Prostate gland (tissue), 2 donors: ENCODE measurements at places on chromosomes 11 and 22.

GRCh38 chr11:17721242-17721999 lies 2.0 kb downstream of the MYOD1 start:
- no peak for DNase-seq

DNA sequence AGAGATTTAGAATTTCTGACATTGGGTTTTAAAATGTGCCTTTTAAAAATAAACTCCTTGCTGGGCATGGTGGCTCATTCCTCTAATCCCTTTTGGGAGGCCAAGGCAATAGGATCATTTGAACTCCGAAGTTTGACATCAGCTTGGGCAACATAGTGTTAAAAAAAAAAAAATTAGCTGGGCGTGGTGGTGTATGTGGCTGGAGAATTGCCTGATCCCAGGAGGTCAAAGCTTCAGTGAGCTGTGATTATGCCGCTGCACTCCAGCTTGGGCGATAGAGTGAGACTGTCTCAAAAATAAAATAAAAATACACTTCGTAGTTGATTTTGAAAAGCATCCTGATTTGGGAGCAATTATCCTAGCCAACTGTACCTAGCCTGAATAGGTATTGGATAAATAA lies 3.4 kb upstream of the APLP2 start:
- DNase-seq: no peak

DNA sequence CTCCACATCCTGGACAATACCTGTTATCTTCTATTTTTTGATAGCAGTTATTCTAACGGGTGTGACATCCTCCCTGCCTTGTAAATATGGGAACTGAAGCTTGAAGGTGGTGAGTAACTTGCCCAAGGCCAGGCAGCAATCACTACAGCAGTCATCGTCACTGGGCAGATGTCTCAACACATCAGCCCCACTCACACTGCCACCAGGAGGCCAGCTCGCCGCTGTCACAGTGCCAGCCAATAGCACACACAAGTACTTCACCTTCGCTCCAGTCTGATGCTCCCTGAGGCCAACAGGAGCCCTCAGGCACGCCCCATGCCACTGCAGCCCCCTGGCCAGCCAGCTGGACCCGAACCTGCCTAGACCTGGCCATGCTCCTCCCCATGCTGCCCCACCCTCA lies 4.9 kb upstream of the TTLL1 start:
- no peak for DNase-seq

DNA sequence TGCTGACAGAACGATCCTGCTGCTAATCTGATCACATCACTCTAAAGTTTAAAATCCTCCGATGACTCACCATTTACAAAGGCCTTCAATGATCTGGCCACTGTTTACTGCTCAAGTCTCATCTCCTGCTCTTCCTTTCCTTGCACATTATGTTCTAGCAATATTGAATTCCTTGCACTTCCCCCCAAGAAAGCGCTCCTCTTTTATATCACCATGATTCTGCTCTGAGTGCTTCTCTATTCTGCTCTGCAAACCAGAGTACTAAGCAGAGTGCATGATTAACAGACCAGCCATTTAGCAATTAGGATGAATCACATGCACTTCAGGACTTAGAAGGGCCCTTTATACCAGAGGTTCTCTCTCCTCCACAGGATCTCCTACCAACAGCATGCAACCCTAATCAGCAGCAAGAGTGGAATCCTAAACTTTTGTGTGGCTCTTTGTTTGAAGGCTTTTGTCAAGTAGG lies 1122.8 kb upstream of the CCDC90B start:
- DNase-seq: no peak

DNA sequence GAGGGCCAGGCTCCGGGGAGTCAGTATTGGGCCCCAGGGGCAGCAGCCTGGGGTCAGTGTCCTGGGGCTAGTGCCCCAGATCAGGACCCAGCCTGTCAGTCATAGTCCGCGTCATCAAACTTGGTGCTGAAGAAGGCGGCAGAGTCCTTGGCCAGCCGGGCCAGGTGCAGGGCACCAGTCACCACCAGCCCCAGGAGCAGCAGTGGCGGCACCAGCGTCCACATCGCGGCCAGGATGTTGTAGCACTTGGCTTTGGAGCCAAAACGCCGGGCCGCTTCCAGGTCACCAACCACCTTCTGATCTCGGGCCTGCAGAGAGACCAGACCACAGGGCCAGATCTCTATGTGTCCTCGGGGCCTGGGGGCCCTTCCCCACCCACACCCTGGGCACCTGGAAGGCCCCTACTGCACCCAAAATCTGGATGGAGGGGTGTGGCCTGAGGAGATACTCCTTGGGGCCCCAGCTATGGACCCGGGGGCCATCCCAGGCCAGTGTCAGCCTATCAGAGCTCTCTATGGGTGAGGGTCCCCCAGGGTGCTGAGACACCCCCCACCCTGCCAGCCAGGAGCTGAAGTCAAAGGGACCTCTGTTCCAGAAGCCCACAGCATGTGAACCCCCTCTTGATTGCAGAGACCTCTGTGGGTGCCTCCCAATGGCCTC lies 790 bp downstream of the IFITM5 start:
- DNase-seq: no peak

DNA sequence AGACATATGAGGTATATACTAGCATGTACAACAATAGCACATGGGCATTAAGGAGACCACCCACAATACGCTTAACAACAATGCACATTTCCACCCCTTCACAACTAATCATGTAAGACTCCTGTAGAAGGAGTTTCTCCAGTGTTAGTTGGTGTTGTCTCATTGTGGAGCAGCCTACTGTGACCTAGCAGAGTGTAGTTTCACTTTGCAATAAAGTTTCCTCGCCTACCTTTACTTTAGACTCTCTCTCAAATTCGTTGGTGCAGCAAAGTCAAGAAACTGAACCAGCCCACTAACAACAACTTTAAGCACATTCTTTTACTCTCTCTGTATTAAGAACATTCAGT lies 863.6 kb downstream of the FAM181B start:
- DNase-seq: no peak

GRCh38 chr11:27626938-27627586 lies 73.2 kb downstream of the BDNF start:
- no peak for DNase-seq

DNA sequence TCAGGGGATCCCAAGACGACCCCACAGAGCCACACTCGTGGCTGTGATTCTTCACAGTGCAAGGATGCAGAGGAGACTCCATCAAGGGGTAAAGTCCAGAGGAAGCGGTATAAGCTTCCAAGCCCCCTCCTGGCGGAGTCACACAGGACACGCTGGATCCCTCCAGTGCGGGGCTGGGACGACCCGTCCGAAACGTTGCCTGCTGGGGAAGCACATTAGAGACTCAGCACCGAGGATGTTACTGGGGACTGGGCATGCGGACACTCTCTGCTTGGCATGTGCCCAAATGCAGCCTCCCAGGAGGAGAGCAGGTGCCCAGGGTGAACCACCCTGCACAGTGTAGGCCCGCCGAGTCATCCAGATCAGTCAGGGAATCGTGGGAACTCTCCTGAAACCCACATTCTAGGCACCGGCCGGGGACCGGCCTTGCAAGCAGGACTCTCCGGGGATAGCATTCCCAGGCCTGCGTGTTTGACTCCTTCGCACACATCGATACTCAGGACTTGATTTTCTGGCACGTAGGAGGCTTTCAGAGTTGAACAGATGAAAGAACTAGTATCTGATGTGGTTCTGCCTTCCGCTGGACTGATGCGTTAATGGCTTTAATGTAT lies 229.8 kb downstream of the TBC1D22A start:
- no peak for DNase-seq

- no peak for DNase-seq
Observed at GRCh38 chr11:126082251-126083109, 19.8 kb upstream of the CDON start.

DNA sequence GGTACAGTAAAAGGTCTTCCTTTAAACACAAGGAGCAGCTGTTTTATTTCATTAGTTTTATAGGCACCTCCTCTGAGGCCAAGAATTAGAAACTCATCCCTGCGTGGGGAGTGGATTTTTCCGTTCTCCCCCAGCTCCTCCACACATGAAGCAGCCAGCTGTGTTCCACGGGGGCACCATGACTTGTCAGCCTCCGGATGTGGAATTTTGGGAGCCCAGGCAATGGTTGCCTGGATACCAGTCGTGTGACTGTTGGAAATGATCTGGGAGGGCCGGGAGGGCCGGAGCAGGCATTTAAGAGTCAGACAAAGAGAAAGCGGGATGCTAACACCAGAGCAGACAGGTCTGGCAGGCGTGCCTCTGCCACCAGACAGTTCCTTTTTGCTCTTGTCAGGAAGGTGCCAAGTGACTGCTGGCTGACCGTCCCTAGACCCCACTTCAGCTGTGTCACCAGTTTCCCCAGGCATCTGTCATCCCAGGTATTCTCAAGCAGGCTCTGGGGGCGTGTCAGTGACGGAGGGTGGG lies 15.9 kb upstream of the CDC42EP2 start:
- no peak for DNase-seq

DNA sequence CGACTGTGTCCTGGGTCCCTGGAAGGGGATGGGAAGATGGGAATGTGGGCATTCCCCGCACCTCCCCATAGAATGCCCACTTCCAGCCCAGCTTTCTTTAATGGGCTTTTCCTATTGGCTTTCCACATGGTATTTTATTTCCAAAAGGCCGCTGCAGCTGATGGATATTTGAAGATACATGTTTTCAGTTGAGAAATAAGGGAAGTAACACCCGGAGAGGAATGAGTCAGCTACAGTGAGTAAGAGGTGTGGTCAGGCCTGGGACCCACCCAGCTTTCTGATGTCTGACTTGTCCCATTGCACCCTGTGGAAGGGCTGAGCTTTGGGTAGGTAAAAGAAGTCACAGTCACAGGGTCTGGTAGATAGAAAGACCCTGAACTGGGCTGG lies 476.9 kb downstream of the MIAT start:
- no peak for DNase-seq

DNA sequence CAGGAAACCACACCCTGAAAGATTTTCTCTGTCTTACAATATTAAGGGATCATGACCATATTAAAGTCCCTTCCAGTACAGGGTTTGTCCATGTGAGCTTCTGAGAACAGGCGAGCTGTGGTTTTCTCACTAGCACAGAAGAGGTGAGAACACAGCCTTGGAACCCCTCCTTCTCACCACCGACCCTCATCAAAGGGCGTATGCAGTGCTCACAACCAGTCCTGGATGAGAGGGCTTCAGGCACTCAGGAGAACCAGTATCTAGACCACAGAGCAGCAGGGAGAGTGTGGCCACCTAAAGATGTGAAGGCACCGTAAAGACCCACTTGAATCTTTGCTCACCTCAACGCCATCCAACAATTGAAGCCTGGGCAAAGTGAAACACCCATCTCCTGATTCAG lies 397.0 kb downstream of the ETS1 start:
- no peak for DNase-seq

DNA sequence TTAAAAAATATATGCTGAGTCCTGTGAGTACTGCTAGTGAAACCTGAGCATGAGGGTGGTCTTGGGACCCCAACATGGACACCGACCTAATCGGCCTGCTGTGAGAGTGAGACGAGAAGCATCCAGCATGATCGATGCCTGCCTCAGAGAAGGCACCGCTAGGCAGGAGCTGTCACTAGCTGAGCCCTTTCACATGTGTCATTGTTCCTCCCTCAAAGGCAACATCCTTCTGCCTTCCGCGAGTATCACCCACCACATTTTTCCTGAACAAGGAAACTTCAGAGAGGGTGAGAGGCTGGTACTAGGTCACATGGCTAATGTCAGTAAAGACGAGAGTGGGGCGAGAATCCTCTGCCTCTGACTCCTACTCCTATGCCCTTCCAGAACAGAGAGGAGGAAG lies 35.6 kb downstream of the AP1B1 start:
- DNase-seq: no peak

- no peak for DNase-seq
Observed at GRCh38 chr11:129268371-129268770, 76.2 kb upstream of the ARHGAP32 start.

GRCh38 chr11:79794484-79795393 lies 353.9 kb upstream of the TENM4 start:
- peak; percentile 54 for DNase-seq

DNA sequence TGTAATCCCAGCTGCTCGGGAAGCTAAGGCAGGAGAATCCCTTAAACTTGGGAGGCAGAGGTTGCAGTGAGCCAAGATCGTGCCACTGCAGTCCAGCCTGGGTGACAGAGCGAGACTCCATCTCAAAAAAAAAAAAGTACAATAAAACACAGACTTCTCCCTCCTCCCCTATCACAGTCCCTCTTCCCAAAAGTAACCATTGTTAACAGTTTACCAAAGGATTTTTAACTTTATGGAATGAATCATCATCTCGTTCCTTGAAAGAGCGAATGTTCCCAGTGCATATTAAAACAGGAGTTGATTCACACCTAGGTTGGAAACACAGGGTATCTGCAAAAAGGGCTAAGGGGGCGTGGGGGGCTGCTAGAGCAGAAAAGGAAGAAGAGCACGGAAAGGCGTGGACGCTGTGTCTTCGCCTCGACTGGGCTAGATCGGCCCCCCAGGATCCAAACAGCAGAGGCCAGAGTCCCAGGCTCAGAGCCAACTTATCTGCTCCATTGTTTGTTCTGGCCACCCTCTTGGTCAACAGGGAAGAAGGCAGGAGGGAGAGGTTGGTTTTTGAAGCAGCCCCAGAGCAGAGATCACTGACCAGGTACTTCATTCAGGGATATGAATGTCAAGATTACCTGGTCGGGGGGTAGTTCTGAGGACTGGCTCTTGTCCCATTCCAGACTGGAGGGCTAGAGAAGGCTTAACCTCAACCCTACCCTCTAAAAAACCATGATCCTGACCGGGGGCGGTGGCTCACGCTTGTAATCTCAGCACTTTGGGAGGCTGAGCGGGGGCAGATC lies 2.1 kb upstream of the AHNAK start:
- peak; percentile 83 for DNase-seq

- no peak for DNase-seq
Observed at GRCh38 chr22:17257121-17258001, 38.1 kb upstream of the ADA2 start.

DNA sequence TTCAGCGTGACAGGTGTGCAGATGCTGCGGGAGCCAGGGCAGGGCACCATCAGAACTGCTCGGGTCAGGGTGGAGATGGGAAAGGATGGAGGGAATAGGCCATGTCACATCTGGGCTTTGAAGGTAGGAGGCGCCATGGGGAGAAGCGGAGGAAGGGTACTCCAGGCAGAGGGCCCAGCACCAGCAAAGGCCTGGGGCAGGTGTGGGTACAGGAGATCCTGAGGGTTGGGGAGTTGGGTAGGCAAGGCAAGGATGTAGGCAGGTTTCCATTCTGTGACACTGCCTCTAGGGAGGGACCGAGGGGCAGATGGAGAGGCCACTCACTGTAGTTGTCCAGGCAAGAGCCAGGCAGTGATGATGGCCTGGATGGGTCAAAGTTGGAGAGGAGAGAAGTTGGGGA lies 8.5 kb downstream of the EMID1 start:
- no peak for DNase-seq

GRCh38 chr11:27228232-27228905 lies 134.6 kb downstream of the CCDC34 start:
- DNase-seq: peak; percentile 56

DNA sequence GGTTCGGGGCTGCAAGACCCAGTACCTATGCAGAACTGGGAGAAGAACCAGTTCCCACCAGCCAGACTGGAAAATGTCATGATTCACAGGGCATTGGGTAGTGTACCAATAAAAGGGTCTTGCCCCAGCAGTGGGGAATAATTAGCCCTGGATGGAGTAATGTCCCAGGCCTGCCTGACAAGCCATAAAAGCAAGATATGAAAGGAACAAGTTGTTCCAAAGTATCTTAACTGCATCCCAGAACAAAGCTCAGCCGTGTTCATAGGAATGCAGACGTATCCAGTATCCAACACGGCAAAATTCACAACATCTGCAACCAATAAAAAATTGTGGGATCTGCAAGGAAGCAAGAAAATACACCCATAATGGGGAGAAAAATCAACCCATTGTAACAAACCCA lies 47.9 kb downstream of the ASCL2 start:
- DNase-seq: no peak
